LoVo (cell line): ENCODE measurements at places on chromosomes 4 and X.

DNA sequence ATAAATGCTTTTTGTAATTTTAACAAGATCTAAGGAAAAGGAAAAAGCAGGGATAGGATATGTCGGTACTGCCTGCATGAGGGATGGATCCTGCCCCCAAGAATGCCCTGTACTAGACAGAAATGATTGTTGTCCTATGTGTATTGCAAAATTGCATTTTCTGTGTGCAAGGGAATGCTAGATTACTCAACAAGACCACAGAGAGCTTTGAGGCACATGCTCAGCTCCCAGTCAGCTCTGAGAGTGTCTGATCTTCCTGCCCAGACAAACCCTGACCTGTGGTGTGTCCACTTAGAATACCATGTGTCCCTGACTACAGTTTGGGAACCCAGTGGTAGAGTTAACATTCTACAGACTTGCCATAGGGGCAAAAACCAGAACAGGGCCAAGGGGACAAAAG is 129.2 kb upstream of the PAK3 start:
- DNase-seq: no peak

GRCh38 chr4:124786634-124787033 is 74.1 kb upstream of the ANKRD50 start:
- no peak for DNase-seq

DNA sequence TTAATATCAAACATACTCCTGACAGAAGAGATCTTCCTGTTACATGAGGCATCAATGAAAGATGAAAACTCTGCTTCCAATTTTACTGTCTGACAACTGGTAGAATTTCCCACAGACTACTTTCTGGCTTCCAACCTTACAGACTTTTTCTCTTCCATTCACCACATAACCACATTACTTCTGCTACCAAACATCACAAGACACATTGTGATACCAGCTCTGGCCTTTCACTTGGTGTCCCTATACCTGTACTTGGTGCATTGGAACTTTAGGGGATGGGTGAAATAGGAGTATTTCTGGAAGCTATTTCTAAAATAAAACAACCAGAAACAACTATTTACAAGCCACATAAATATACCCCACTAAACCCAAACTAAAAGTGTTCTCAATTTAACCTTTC is 20.5 kb downstream of the AMTN start:
- no peak for DNase-seq

- DNase-seq: no peak
These were observed 22.0 kb downstream of the SORCS2 start for GRCh38 chr4:7214359-7214758.

- no peak for DNase-seq
These were observed 1002.7 kb upstream of the PCDH7 start for GRCh38 chr4:29717287-29718057.

DNA sequence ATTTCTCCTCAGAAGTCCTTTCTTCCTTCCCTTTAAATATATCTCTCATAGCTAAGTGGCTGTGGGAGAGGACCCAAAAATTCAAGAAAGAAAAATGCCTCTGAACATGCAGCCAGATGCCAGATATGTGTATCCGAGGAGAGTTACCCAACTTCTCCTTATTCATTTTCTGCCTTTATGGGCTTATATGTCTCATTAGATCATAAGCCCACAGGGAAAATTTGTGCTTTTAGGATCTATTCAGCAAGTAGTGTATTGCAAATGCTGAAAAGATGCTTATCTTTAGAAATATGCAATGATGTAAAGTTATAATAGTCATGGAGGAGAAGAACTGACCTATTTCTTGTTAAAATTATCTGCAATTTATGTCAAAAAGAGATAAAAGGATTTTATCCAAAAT is 371.8 kb upstream of the NOCT start:
- DNase-seq: no peak

DNA sequence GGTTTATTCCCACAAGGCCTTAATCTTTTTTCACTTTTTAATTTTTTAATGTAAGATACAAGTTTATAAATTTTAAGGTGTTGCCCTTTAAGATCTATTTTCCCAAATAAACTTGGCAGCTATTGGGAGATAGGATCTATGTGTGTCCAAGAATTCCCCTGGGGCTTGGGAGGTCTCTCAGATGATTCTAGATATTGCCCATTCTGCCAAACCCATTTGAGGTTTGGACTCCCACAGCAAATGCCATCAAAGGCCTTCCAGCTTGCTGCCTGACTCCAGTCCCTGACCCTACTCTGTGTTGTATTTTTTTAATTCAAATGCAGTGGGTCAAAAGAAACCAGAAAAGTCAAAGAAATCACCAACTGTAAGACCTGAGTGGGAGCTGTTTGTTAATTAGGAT is 120.0 kb upstream of the CHRDL1 start:
- DNase-seq: no peak

DNA sequence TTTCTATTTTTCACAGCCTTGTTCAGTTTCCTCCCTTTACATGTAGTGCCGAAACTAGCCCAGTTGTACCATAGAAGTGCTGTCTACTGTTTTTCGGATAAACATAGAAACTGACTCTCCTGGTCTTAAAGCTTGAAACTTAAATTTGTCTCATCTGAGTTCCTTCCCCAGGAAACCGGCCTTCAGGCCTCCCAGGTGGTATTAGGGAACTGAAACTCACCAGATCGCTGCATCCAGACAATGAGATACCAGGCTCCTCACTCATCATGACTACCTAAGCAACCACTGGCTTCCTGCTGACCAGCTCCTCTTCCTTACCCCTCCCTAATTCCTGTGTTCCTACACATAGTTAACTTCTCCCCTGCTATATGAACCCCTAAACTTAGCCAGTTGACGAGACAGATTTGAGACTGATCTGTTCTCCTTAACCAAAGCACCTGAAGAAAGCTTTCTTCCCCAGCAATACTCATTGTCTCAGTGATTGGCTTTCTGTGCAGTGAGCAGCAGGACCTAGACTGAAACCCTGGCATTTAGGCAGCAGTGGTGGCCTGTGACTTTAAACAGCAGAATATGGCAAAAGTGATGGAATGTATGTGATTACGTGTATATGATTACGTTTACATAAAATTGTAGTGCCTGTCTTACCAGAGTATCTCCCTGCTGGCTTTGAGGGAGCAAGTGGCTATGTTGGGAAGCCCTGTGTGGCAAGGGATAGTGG is 959.1 kb upstream of the LCORL start:
- no peak for DNase-seq

DNA sequence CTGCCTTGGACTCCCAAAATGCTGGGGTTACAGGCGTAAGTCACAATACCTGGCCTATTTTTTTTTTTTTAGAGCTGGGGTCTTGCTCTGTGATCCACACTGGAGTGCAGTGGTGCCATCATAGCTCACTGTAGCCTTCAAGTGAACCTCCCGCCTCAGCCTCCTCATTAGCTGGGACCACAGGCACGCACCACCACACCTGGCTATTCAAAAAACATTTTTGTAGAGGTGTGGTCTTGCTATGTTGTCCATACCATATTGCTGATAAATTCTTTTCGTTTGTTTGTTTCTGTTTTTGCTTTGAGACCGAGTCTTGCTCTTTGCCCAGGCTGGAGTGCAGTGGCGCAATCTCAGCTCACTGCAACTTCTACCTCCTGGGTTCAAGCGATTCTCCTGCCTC is 21.6 kb downstream of the ENOPH1 start:
- no peak for DNase-seq

DNA sequence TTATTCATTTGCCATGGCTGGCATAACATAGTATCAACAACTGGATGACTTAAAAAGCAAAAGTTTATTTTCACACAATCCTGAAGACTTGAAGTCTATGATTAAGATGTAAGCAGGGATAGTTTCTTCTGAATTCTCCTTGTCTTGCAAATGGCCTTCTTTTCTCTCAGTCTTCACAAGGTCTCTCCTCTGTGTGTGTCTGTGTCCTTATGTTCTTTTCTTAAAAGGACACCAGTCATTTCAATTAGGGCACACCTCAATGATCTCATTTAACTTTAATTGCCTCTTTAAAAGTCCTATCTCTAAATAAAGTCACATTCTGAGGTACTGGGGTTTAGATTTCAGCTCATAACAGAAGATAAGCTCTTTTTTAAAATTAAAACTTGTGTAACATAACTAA is 399.7 kb downstream of the PABPC4L start:
- DNase-seq: no peak

- no peak for DNase-seq
These were observed 207.9 kb upstream of the ANXA3 start for GRCh38 chr4:78343682-78344081.

DNA sequence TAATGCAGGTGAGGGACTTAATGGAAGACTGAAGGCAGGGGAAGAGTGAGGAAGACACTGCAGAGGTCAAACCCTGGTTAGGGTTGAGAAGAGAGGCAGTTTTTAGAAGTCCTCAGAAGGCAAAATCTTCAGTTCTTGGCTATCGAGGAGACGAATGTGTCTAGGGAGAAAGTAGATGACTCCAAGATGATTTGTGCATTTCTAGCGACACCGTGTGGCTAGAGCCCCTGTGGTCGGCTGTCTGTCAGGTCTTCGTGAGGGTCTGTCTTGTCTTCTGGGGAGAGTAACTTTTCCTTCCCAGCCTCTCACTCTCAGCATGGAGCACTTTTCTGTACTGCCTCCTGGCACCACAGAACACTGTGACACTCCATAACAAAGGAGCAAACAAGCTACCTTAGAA is 458.1 kb downstream of the STIM2 start:
- DNase-seq: no peak

DNA sequence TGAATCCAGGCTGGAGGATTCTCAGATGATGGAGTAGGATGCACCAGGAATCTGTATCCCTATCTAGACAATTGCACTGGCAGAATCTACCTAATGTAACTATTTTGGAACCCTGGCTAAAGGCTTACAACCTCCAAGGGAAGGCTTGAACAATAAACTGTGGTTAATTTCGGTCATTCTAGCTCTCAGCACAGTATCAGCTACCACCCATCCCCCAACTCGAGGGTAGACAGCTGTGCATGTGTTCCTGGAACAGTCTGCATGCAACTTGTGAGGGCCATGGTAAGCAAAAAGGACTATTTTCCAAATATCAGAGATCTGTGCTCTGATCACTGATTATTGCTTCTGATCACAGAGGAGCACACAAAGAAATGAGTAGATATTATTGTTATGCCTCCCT is 34.0 kb downstream of the ELF2 start:
- no peak for DNase-seq

GRCh38 chr4:171644430-171645057 is 168.7 kb upstream of the GALNTL6 start:
- no peak for DNase-seq

DNA sequence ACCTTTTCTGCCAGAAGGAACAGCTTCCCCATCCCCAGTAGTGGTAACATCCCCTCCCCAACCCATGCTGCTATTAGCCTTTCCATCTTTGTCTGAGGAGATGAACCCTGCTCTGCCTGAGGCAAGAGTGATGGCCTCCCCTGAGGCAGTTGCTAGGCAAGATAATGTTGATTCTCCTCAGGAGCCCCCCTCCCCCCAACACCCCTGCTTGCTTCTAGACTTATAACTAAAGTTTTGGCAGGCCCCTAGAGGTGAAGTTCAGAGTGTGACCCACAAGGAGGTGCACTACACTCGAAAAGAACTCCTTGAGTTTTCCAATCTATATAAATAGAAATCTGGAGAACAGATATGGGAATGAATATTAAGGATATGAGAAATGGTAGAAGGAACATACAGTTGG is 962.5 kb downstream of the ADGRL3 start:
- no peak for DNase-seq

DNA sequence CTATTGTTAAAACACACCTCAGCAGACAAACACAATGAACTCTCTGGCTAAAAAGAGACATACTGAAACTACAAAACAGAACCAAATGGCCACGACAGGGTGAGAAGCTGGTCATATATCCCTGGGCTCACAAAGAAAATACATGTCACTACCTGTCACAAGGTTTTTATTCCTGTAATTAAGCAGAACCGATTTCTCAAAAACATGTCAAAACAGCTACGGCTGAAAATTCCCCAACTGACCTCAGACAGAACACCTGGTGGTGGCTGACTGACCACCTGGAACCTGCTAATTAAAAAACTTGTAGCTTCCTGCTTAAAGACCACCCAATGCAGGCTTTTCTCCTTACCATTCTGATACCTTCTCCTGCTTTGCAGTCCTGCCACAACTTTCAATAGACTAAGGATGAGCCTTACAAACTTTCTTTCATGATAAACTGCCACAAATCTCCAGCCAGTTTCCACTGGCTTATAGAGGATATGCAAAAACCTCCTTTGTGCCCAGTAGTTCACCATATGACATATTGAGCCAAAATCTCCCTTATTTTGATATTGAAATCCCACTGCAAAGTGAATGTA is 571.9 kb downstream of the SPOCK3 start:
- no peak for DNase-seq

DNA sequence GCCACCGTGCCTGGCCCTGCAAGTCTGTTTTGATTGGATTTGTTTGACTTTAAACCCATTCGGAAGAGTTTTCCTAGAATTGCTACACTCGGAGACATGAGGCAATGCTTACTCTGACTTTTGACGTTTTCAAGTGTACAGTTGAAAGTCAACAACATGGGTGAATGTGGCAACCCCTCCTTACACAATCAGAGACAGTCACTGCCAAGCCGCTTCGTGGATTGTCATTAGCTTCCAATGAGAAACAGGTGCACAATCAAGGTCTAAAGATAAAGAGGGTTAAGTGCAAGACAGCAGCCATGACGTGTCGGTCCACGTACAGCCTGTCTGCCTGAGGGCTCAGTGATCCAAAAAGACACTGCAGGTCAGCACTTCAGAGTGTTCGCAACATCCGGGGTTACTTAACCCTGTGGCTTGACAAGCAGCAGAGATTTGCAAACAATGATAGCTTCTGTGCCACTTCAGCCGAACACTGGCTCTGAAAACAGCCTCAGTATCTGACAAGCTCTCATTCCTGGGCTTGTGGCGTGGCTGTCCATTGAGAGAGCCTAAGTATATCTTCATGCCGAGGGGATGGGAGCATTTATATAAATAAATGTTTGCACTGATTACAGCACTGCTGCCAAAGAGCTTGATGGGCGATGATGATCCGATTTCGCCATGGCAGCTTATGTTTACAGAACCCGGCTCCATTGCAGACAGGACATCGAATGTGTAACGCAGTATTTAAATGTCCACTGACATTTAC is 180.0 kb downstream of the DHRSX start:
- no peak for DNase-seq

- no peak for DNase-seq
These were observed 21.0 kb upstream of the CABS1 start for GRCh38 chr4:70313736-70314135.

DNA sequence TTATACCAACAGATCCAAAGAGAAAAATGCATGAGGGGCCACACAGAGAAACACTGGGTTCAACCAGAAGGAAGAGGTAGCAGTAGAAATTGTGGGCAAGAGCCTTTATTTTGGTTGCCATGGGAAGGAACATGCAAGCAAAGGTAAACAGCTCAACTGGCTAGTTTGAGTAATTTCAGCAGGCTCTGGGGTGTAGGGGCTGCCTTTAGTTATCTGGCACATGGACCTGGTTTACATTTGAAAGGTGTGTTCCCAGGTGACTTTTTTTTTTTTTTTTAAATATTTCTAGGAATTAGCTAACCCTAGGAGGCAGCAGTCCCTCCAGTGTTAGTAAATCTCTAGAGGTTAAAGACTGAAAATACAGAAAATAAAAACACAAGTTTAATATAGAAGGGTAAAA is 481.9 kb downstream of the ACTRT1 start:
- no peak for DNase-seq

GRCh38 chr4:185196437-185196836 is 7.4 kb downstream of the CFAP97 start:
- no peak for DNase-seq
